NCI-H1092 (cell line): ENCODE measurements at places on chromosomes 6 and 20.

GRCh38 chr20:62925420-62926228 lies 681 bp downstream of the DIDO1 start:
- DNase-seq: no peak

- DNase-seq: no peak
These were observed 231.0 kb upstream of the GMDS start for GRCh38 chr6:2476376-2476775.

- DNase-seq: no peak
These were observed 118.5 kb downstream of the GFRAL start for GRCh38 chr6:55445648-55446204.

DNA sequence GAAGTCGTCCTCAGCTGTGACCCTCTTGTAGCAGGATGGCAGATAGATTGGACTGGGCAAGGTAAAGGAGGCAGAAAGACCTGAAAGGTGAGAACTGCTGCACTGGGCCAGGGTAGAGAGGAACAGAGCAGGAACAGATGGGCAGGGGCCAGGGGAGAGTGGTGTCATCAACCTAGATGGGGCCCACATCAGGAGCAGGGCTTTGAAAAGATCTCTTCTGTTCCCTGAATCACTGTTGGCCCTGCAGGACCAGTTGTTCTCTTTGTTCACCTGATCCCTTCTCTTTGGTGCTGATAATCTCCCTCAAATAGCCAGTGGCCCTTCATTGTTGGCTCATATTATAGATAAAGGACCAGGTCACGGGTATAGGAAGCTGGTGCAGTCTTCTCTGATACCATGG lies 59.9 kb downstream of the DTD1 start:
- DNase-seq: no peak

- DNase-seq: no peak
These were observed 55.9 kb upstream of the SNX9 start for GRCh38 chr6:157766901-157767774.

DNA sequence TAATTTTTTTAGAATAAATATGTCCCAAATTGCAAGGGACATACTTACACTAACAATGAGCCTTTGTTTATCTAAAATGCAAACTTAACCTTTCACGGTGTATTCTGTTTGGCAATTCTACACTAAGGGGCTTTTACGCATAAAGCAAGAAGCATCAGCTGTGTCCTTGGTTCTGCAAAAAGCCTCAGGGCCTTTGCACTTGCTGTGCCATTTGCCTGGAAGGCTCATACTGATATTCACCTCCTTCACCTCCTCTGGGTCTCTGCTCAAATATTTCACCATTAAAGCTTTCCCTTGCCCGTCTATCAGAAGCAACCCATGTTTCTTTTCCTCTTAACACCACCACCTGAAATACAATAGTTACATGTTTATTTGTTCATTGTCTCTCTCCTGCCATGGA lies 8.9 kb upstream of the BMP7 start:
- no peak for DNase-seq

GRCh38 chr6:40328386-40328985 lies 258.7 kb downstream of the LRFN2 start:
- peak; percentile 33 for DNase-seq

DNA sequence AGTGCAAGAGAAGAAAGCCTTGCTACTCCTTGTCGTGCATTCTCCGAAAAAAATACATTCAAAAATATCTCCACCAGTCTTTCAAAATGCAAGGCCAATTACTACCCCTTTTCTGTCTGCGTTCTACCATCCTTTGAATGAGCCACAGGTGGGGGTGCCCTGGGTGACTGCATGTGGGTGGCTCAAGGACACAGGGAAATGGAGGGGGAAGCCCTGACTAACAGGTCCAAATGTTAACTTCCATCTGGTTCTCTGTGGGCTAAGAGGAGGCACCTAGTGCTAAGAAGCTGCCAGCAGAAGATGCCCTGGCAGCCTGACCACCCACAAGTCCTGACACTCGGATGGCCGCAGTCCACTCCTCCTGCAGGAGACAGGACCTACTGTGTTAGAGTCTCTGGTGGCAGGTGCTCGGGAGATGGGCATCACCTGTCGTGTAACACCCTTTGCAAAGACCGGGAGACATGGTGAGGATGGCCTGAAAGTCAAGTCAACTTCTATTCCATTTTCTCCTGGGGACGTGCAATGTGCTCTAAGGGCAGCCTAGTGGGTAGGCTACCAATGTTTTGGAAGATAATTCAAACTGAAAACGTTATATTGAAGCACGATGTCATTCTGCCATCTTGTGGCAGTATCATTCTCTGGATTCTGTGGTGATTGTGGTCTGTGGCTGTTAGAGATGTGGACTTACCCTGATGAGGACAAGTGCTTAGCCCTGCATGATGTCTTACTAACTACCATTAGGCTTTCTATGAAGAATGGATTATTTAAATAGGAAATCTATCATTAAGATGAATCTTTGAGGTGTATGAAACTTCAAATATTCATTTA lies 27.4 kb upstream of the IGF2R start:
- peak; percentile 43 for DNase-seq

DNA sequence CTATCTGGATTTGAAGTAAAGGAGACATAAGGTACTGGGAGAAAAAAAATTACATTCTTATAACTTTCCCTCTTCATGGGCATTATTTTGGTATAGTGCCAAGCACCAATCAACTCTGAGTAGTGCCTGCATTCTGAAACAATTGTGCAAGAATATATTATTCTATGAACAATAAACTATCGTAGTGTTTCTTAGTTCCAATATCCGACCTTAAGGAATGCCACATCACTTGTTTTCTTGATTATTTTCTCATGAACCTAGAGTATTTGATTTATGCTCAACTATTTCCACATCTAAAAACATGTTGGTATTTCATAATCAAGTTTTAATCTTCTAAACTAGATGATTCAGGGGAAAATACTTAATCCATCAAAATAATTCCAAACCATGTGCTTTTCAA lies 294.4 kb upstream of the TBX18 start:
- DNase-seq: no peak

DNA sequence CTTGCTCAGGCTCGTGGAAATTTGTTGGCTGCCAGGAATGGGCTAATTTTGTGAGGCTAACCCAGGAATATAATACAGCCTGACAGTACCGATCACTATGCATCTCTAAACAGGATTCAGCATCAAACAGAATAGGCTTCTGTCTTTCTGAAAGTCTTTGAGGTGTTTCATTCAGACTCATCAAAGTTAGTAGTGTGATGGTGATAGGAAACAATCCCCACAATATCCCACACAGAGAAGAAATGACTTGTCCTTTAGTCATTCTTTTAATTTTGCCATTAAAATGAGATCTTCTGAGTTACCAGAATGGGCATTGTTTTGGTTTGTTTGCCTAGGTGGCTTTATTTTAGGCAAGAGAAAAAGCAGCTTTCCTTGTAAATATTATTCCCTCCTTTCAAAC lies 54.3 kb downstream of the FAM229B start:
- no peak for DNase-seq

- DNase-seq: no peak
These were observed 9.5 kb downstream of the TXNDC5 start for GRCh38 chr6:7901056-7901455.

GRCh38 chr6:159929819-159930218 lies 39.0 kb downstream of the MAS1 start:
- peak; percentile 57 for DNase-seq

- DNase-seq: peak; percentile 63
These were observed 26.5 kb downstream of the MTHFD1L start for GRCh38 chr6:150891888-150892485.

DNA sequence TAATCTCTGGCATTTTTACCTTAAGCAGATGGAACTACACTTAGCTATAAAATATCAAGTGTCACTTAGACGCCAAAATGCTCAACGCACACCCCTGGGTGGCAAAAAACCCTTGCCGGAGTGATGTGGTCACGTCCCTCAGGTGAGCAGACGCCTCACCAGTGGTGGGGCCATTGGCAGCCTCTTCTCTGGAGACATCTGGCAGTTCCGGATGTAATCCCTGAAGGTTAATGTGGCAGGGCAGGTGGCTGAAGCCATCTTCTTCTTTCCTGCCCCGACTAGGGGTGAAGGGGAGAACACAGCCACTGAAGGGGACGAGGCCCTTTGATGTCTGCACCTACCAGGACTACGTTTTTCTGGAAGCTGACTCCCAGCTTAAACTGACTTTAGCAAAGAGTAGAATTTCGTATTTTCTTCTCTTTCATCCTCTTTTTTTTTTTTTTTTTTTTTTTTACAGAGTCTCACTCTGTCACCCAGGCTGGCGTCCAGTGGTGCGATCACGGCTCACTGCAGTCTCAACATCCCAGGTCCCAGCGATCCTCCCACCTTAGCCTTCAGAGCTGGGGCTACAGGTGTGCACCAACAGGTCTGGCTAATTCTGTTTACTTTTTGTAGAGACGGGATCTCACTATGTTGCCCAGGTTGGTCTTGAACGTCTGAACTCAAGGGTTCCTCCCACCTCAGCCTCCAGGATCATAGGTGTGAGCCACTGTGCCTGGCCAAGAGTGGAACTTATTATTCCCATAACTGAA lies 152.1 kb downstream of the TTLL2 start:
- DNase-seq: no peak

DNA sequence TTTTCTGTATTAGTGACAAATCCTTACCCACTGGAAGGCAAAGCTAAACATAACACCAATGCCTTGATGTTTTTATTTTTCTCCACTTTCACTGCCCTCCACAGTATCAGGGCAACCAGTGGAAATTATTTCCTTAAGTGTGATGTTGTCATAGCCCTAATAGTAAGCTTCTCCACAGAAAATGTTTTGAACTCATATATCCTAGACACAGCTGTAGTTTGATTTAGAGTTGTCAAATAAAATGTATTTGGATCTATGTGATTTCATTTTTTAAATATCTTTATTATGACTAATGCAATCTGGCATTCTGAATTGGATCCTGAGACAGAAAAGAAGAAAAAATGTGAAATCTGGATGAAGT lies 70.9 kb upstream of the UFL1 start:
- no peak for DNase-seq

- peak; percentile 27 for DNase-seq
These were observed 55.6 kb downstream of the MEP1A start for GRCh38 chr6:46848684-46849360.

GRCh38 chr6:135939208-135939591 lies 87.7 kb downstream of the PDE7B start:
- no peak for DNase-seq

GRCh38 chr6:16229700-16230099 lies 8.7 kb upstream of the GMPR start:
- no peak for DNase-seq

- DNase-seq: no peak
These were observed 31.2 kb upstream of the KCNK5 start for GRCh38 chr6:39260456-39260855.
